Activated CD4-positive, alpha-beta T cell treated with anti-CD3 and anti-CD28 coated beads, Interleukin-2, amount 50 U/mL, for 1 hour (primary cell): ENCODE measurements at places on chromosomes 13 and 19.

- DNase-seq: no peak
These were observed 131.9 kb upstream of the IRS2 start for GRCh38 chr13:109918179-109918711.

GRCh38 chr19:34135054-34135800, 37.1 kb upstream of the LSM14A start:
- DNase-seq: no peak

DNA sequence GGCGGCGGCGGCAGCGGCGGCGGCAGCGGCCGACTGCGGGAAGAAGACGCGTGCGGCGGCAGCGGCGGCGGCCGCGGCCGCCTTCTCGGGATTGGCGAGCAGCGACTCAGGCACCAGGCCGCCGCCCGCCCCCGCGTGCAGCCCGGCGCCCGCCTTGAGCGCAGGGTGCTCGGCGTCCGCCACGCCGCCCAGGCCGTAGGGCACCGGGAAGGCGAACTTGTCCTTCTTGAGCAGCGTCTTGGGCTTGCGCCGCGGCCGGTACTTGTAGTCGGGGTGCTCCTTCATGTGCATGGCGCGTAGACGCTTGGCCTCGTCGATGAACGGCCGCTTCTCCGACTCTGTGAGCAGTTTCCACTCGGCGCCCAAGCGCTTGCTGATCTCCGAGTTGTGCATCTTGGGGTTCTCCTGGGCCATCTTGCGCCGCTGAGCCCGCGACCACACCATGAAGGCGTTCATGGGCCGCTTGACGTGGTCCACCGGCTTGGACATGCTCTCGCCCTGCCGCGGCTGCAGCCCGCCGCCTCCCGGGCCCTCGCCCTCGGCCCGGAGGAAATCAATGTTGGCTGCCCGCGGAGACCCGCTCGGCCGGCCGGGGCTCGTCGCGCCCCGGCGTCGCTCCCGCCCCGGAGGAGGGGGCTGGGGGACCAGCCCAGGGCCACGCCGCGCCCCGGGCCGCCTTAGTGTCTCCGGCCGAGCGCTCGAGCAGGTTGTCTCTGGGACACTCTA, 621 bp downstream of the SOX21 start:
- no peak for DNase-seq

GRCh38 chr19:33472226-33472625, 49.4 kb downstream of the PEPD start:
- no peak for DNase-seq

DNA sequence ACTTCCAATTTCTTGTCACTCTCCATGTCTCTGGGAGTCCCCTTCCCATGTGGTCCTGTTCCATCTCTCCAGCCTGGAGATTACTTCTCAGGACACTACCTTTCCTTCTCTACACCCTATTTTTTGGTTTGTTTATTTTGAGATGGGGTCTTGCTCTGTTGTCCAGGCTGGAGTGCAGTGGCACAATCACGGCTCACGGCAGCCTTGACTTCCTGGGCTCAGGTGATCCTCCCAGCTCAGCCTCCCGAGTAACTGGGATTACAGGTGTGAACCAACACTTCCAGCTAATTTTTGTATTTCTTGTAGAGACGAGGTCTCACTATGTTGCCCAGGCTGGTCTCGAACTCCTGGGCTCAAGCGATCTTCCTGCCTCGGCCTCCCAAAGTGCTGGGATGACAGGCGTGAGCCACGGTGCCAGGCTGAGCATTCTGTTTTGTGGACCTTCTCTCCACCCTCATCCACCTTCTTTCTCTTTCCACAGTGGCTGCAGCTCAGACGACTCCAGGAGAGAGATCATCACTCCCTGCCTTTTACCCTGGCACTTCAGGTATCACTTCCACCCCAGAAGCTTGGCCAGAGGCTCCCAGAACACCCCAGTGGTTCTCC, 644 bp downstream of the HCST start:
- no peak for DNase-seq

GRCh38 chr13:69948016-69948415, 159.6 kb upstream of the ATXN8OS start:
- DNase-seq: no peak
